H7 (cell line): ENCODE measurements at places on chromosomes 5 and 9. TPM values are rescaled to one million over a fixed set of nuclear protein-coding genes. Genes with fewer than 3 reads are reported as not detected.

MACIR gene
- 15.0 and 16.0 TPM in 2 replicates for total RNA-seq

SMC5 gene
- total RNA-seq: 11.1 and 25.9 TPM in 2 replicates

OR13C2 gene
- total RNA-seq: not detected in 2 replicates

TNC gene
- 69.1 and 81.9 TPM in 2 replicates for total RNA-seq

DNA sequence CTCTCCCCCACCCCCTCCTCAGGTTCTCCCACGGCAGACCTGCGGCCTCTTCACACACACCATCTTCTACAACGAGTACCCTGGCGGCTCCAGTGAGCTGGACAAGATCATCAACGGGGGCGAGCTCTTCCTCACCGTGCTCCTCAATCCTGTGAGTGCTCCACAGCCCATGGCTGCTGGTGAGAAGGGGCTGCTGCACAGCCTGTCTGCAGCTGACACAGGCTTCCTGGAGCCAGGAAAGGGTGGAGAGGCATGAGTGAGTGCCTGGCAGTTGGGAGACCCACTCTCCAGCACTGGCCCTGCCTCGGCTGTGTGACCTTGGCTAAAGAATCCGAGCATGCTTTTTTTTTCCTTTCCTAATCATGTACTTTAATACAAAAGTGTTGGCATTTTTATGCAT is 31.3 kb downstream of the NDST1 start:
- DNase-seq: no peak

DNA sequence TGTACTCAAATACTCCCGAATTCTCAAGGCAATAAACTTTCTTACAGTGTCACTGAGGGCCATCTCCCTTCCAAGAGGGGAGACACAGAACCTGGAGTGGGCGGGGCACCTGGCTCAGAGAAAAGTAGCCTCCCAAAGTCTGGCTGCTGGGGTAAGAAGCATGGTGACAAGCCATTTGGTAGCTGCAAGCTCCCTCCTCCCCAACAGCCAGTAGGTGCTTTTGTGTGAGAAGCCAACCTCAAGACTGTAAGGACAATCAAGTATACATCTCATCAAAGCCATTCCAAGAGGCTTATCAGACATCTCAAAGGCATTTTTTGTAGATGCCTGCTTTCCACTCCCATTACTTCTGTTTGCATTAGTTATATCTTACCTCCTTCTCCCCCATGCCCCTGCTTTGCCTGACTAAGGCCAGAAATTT is 1.4 kb downstream of the DAB2 start:
- no peak for DNase-seq

DNA sequence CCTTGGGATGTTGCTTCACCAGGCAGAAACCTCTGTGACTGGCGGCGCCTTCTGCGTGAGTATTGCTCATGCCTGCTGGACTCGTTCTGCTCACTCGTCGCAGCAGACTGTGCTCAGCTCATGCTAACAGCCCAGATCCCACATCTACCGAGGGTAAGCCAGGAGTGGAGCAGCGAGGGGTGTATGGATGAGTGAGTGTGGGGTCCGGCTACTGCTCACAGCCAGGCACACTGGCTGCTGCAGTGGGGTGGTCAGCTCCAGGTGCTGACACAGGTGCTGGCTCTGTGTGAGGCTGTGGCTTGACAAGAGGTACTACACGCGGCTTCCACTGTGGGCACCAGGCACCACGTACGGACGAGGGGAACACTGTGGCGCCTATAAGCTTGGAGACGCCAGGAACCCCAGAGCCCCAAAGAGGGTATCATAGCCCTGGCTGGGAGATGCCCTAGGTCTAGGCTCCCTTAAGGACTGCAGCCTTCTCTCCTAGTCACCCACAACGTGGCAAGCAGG is 47.7 kb upstream of the CDH12 start:
- no peak for DNase-seq
